GM03348 (cell line): ENCODE measurements at places on chromosomes 4 and X.

GRCh38 chrX:18873189-18873791 is 110.6 kb downstream of the PHKA2 start:
- DNase-seq = peak; percentile 68

DNA sequence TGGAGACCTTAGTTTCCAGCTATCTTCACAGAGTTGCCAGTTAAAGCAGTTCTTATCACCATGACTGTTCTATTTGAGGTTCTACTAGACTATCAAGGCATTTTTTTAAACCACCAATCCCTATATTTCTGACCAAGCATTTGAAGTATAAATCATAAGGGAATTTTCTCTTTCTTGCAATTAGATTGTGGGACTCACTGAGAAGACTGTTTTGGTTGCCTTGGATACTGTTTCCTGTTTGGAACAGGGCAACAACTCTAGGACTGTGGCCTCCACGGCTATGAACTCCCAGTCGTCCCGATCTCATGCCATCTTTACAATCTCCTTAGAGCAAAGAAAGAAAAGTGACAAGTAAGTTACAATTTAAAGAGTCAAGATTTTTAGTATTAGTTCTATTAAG is 11.8 kb downstream of the KIF4A start:
- no peak for DNase-seq

DNA sequence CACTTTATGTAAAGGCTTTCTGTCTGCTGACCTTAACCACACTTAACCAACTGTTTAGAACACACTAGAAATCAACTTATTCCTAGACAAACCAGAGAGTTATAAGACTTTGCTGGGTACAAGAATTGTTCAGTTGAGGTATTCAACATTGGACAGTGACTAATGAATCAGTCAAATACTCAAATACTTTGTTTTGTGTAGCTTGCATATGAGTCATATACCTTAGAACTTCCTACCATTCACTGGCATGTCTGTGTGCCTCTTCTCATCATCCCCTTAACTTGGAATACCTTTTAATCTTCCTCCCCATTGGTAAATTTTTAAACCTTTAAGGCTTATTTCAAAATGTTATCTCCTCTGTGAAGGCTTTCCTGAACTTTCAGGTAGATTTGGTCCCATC is 708.8 kb upstream of the GRIA3 start:
- peak; percentile 0 for DNase-seq

GRCh38 chr4:42871261-42871660 is 21.3 kb upstream of the GRXCR1 start:
- no peak for DNase-seq

- DNase-seq = no peak
Measured at GRCh38 chr4:44221407-44221806, 227.2 kb downstream of the KCTD8 start.

DNA sequence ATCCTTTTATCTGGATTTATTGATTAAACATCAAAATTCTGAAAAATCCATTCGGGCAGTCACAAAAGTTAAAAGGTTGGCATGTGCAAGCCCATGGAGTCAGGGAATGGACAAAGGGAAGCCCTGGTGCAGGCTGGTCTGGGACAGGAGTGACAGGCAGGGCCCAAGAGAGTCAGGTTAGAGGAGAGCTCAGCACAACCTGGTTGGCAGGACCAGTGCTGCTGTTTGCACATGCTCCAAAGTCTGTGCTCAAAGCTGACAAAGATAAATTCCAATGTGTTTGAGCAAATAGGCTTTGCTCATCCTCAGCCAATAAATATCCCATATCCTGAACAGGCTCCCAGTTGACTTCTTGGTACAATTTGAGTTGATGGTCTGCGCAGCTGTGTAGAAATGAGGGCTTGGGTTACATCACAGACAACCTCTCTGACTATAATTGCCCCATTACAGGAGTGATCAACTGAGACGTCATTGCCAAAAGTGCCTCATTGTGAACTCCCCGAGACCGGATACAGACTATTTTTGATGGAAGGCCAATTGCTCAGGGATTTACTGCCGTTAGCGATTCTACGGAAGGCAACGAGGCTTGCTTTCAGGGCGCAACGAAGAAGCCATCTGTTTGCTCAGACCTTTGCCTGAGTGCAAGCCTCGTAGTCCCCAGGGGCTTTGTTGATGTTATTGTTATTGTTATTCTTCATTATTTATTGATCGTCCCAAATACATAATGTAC is 1008.1 kb upstream of the TENM3 start:
- no peak for DNase-seq

DNA sequence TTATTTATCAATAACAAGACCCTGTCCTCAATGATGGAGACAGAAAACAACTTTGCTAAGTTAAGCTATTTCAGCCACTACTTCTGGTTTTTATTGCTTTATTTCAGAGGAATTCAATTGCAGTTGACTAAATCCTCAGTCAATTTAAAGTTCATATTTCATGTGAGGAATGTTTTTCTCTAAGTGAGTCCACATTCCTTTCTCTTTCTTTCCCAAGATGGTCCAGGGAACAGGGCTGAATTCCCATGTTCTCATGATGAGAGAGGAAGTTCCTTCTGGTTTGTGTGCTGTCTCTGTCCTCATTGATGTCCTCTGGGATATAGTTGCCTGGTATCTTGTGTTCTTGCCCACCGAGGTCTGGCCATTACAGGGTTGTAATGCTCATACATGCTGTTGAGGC is 117.2 kb downstream of the SLIT2 start:
- DNase-seq = peak; percentile 43

DNA sequence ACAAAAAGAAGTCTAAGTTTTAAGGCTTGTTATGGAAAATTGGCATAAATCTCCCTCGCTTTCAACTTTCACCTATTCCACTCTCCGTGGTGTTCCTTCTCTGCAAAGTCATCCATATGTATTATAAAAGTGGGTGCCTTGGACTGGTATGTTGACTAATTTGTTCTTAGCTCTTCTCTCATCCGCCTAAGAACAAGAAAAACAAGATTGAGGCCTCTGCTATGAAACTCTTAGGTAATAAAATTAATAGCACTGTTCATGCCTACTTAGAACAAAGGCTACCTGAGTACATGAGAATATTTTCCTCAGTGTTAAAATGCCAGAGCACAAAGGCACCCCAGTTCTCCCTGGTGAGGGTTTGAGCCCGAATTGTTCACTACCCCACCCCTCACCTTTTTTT is 1.3 kb downstream of the CNGA1 start:
- no peak for DNase-seq

- peak; percentile 78 for DNase-seq
Measured at GRCh38 chr4:128600996-128601871, 208.3 kb upstream of the JADE1 start.

DNA sequence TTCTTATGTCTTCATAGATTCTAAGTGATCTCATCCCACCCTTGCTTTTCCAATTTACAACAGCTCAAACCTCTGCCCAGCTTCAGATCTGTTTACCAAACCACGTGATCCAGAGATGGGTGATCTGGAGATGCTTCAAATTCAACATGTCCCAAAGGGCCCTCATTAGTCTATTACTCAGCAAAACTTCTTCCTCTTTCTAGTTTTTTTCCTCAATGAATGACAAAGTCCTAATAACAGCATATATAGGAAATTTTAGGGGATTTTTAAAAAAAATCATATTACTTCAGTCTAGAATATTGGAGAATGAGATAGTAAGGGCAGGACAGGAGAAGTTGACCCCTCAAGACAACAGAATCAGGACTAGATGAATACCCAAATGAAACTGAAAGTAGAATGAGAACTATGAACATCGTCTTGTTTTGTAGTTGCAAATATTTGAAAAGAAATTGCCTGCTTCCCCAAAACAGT is 127.1 kb downstream of the CFAP299 start:
- DNase-seq = peak; percentile 9

DNA sequence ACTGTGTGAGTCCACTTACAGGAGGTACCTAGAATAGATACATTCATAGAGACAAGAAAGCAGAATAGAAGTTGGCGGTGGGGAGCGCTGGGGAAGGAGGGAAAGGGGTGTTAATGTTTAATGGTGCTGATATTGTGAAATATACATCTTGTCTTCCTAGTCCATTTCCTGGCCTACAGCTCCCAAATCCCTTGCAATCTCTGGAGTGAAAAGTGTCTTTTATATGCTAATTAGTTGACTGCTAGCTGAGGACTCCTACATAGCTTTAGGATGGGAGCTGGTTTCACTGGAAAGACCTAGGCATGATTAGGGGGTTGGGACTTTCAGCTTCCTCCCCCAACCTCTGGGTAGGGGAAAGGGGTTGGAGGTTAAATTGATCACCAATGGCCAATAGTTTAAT is 36.0 kb downstream of the FUNDC1 start:
- DNase-seq = no peak

- no peak for DNase-seq
Measured at GRCh38 chrX:6718766-6719165, 183.8 kb upstream of the VCX3A start.

DNA sequence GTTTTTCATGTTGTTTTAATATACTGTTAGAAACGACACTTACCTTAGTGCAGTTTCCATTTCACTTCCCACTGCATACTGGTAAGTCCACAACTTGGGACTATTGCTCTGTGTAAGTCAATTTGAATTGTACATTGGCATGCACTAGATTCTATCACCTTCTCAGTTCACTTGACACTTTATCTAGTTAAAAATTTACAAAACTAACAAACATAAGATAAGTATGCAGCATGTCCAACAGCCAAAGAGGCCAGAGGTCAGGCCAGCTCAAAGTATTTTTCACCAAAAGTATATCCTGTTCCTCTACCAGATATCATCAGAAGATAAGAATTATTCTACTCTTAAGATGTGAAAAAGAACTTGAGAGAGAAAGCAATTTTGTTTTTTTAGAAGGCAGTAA is 75.9 kb downstream of the QRFPR start:
- no peak for DNase-seq

DNA sequence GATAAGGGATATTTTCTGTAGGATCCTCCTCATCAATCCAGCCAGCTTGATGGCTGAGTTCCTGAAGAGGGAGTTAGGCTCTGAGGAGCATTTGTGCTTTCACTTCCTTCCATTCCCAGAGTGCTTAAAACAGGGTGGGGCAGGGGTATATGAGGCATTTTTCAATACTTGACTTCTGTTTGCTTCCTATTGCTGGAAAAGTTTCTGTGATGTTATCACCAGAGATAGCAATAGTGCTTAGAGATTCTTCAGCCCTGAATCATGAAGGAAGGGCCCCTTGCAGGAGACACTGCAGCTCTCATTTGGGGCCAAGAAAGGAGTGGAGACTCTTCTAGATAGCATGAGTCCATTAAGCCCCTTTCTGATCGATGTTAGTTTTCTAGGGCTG is 166.7 kb upstream of the RPS6KA3 start:
- peak; percentile 7 for DNase-seq

GRCh38 chr4:79856196-79856595 is 216.8 kb downstream of the ANTXR2 start:
- DNase-seq = no peak
